Myometrial cell (primary cell): ENCODE measurements at places on chromosomes 12 and 14. TPM values are rescaled to one million over a fixed set of nuclear protein-coding genes. Genes with fewer than 3 reads are reported as not detected.

NUBPL gene
- 15.8 and 16.1 TPM in 2 replicates for total RNA-seq

CLEC2D gene
- 0.53 and 7.8 TPM in 2 replicates for total RNA-seq

RNF212B gene
- not detected in 2 replicates for total RNA-seq

DNAH10 gene
- under 0.01 TPM in 2 replicates for total RNA-seq

GOLT1B gene
- total RNA-seq = 62.6 and 66.6 TPM in 2 replicates

RIMBP2 gene
- not detected in 2 replicates for total RNA-seq

IL26 gene
- not detected in 2 replicates for total RNA-seq

REP15 gene
- 0.29 and 1.4 TPM in 2 replicates for total RNA-seq

JDP2 gene
- total RNA-seq = 87.2 and 93.1 TPM in 2 replicates

CCDC38 gene
- total RNA-seq = not detected in 2 replicates

OR6C68 gene
- total RNA-seq = not detected in 2 replicates

TAS2R42 gene
- total RNA-seq = not detected in 2 replicates

BMAL2 gene
- total RNA-seq = 29.1 and 30.3 TPM in 2 replicates

INHBC gene
- total RNA-seq = not detected in 2 replicates

TUNAR gene
- not detected in 2 replicates for total RNA-seq

CLECL1 gene
- not detected in 2 replicates for total RNA-seq

KCNA1 gene
- not detected in 2 replicates for total RNA-seq

USP30 gene
- 11.9 and 22.8 TPM in 2 replicates for total RNA-seq

DNAI7 gene
- total RNA-seq = not detected in 2 replicates

TTC7B gene
- total RNA-seq = 32.4 and 61.4 TPM in 2 replicates
